ENCODE measurements at places on chromosomes 4 and X. TPM values are rescaled to one million over a fixed set of nuclear protein-coding genes. Genes with fewer than 3 reads are reported as not detected.

SNCA gene
- not detected for total RNA-seq

- DNase-seq: no peak
These were observed 71.5 kb downstream of the PLS3 start for GRCh38 chrX:115632455-115632854.

ARMCX4 gene
- total RNA-seq: 14.5 TPM

GRCh38 chr4:7909463-7910262 is 30.0 kb downstream of the AFAP1 start:
- DNase-seq: no peak

GRCh38 chr4:97761445-97762114 is 381.7 kb downstream of the STPG2 start:
- no peak for DNase-seq

DNA sequence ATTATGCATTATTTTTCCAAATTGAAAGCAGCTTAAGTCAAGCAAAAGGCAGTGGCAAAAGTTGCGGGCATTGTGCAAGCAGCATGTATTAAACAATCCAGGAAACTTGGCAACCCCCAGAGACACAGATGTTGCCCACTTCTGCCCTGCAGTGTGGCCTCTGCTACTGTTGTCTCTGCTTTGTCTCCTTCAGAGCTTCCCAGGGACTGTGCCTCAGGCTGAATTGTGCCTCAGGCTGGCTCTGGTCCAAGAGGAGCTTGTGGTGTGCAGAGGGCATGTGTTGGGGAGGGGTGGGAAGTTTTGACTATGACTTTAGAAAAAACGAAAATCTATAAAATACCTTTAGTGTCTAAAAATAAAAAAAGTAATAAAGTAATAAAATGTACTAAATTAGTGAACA is 201.4 kb downstream of the CCSER1 start:
- no peak for DNase-seq

- no peak for DNase-seq
These were observed 34.3 kb downstream of the ATP10D start for GRCh38 chr4:47519239-47519883.

TREX2 gene
- total RNA-seq: 5.5 TPM

- no peak for DNase-seq
These were observed 32.0 kb upstream of the ANXA5 start for GRCh38 chr4:121728798-121729226.

MCTS1 gene
- total RNA-seq: 31.0 TPM

- peak; percentile 52 for DNase-seq
These were observed 35.1 kb downstream of the FAM114A1 start for GRCh38 chr4:38902695-38903094.

LEF1 gene
- total RNA-seq: 859 TPM

DNA sequence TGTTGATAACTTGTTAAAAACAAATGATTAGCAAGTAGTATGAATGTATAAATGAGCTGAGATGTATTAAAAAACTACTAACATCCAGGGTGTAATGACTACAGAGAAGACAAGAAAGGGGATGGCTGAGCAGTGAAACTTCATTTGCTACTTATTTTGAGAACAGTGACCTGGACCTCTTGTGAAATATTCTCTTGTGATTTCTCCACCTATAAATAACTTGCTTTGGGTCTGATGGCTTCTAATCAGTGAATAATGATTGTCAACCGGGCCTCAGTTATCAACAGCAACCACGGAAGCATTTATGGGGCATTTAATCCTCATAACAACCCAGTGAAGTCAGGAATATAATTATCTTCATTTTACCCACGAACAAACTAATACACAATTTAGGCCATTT is 154.2 kb upstream of the HAND2 start:
- no peak for DNase-seq

DNA sequence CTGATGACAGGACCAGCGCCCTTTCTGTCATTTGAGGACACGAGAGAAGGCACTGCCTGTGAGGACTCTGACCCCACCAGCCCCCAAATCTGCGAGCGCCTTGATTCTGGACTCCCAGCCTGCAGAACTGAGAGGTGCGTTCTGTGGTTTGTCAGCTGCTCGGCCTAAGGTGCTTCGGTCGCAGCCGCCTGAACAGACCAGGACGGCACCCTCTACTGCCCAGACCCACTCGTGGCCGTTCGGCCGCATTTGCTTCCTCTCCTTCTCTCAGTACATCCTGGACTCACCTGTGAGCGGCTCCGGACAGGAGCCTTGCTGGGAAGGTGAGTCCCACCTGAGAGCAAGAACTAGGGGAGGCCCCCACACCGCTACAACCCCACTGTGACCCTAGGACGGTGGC is 8.5 kb downstream of the PCGF3 start:
- no peak for DNase-seq

GRCh38 chr4:150217808-150218207 is 139.6 kb downstream of the DCLK2 start:
- no peak for DNase-seq

- DNase-seq: no peak
These were observed 403.7 kb downstream of the MID1IP1 start for GRCh38 chrX:39204945-39205344.

DNA sequence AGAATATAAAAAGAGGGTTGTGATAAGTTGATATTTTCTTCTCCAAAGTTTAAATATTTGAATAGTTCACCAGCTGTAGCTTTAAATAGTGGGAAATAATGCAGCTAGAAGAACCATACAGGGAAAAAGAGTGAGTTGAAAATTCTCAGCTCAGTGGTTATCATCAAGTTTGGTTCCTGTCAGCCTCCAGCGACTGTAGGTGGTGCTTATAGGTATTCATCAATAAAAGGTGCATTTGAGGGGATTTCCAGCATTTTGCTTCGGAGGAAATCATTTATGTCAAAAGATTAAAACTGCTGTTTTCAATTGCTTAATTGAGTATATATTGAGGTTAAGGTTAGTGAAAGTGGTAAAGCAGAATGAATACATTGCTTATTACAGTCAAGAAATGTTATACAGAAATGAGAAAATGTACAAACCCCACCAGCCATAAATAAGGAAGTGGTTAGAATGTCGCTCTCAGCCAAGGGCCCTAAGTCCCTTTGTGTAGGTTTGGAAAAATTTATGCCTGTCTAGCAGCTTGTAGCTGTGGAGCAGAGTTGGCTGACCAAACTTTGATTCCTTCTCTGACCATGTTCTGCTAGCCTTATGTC is 532.9 kb upstream of the FTHL17 start:
- DNase-seq: no peak

GRCh38 chrX:149161435-149162088 is 343.5 kb downstream of the IDS start:
- no peak for DNase-seq

All from naive thymus-derived CD8-positive, alpha-beta T cell (primary cell).